ENCODE measurements at places on chromosomes 13 and 19.

- DNase-seq, result no peak
These were observed 95.1 kb downstream of the CAB39L start for GRCh38 chr13:49348751-49349150.

DNA sequence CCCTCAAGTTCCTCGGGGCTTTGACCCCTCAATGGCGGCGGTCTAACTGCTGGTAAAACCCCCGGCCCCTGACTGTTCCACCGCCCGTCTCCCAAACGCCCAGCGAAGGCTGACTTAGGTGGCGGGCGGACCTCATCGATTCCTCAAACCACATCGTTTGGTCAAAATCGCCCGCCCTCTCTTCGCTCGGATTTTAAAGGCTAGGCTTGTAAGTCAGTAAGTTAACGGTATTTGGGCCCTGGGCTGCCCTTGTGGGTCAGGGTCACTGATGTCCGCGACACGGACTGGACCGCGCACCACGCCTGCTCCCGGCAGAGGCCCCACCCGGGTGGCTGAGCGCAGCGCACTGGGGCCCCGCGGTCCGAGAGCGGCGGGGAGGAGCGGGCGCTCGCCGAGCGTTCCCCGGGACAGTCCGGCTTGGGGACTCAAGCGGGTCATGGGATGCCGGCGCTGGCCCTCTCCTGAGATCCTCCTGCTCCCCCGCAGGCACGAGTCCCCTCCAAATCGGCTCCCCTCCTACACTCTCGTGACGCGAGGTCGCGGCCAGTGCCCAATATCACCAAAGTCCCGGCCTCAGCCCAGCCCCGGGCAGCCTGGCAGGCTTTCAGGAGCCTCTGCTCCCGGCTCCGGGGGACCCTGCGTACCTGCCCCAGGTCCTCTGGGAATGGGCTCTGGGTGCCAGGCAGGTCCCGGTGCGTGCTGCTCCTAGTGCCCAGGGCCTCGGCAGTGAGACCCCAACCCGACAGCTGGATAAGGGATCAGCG lies 1.0 kb downstream of the FLT1 start:
- DNase-seq, result no peak

- DNase-seq, result no peak
These were observed 155.9 kb upstream of the IPO5 start for GRCh38 chr13:97797553-97797952.

- no peak for DNase-seq
These were observed at the start of gene HCST for GRCh38 chr19:35901854-35902661. Gene HCST, plus strand, starts transcription at chr19:35902529. Its CDS starts 65 bp downstream, at chr19:35902594.

GRCh38 chr13:45595965-45596364 lies 19.6 kb downstream of the ERICH6B start:
- no peak for DNase-seq
